Activated T-cell treated with anti-CD3 and anti-CD28 coated beads, Interleukin-2, amount 50 U/mL, for 72 hours (primary cell): ENCODE measurements at places on chromosomes 7 and 10. TPM values are rescaled to one million over a fixed set of nuclear protein-coding genes. Genes with fewer than 3 reads are reported as not detected.

DNA sequence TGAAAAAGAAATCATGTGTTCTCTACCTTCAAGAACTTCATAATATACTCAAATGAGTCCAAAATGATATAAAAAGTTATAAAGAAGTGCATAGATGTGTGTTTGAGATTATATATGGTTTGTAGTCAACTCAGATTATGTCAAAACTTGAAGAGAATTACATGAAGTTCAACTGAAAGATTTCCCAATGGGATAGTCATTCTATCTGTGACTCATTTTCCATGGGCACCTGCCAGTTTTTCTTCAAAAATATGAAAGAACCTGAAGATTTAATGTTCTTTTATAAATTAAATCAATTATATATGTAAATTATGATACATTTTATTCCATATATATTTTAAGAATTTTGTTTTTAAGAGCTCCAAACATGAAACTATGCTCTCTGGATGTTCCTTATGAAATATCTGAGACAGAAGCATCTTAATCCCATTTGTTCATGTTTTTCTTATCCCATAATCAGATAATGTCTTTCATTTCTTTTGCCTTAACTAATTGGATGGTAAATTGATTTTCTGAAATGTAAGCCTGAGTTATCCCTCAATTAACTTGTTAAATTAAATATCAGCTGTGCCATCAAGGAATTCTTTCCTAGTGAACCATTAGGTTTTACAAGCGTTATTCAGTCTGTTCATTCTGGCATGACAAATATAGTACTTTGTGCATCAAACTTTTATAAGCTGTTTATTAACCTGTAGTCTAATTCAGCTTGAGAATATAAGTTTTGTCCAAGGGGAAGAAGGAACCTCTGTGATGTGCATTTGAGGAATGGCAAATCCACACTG lies 387.1 kb downstream of the IPMK start:
- no peak overlapping the region for H3K27ac ChIP-seq
- H3K4me3 ChIP-seq: no peak overlapping the region
- no peaks in the 10 kb centered on the region for H3K4me1 ChIP-seq
- H3K36me3 ChIP-seq: no peaks in the 10 kb centered on the region
- DNase-seq: no peak

DNA sequence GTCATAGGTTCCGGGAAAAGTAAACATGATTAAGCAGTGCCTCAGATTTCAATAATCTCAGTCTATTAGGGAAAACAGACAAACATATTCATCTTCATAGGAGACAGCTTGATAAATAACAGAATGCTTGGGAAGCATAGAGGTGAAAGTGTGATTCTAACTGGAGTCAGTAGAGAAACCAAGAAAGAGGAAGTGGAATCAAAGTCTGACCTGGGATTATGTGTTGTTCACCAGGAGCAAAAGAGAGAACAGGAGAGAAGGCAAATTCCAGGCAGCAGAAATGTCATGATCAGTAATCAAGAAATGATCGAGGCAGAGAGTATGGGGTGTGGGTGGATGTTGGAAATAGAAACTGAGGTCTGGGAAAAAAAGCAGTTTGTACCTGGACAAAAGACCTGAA lies 43.7 kb downstream of the DGKB start:
- no peak for DNase-seq
- no peaks in the 10 kb centered on the region for H3K27me3 ChIP-seq
- H3K4me3 ChIP-seq: no peak overlapping the region
- no peak overlapping the region for H3K27ac ChIP-seq
- H3K4me1 ChIP-seq: no peaks in the 10 kb centered on the region

DNA sequence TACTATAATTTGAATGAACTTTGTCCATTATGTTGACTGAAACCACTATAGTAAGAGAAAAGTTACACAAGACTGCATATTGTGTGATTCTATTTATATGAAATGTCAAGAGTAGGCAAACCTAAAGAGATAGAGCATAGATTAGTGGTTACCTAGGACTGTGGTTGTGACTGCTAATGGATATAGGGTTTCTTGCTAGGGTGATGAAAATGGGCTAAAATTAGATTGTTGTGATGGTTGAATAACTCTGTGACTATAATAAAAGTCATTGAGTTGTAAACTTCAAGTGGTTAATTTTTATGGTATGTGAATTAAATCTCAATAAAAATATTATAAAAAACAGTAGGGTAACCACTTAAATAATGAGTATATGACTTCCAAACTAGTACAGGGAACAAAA lies 142.9 kb upstream of the AHR start:
- H3K36me3 ChIP-seq: peaks cover 6% of the 10 kb centered on the region
- H3K4me1 ChIP-seq: peaks cover 66% of the 10 kb centered on the region
- H3K4me3 ChIP-seq: no peak overlapping the region
- no peak for DNase-seq
- no peak overlapping the region for H3K27ac ChIP-seq

GRCh38 chr10:4944841-4945240 lies 18.4 kb upstream of the AKR1C1 start:
- no peak overlapping the region for H3K27ac ChIP-seq
- DNase-seq: no peak
- H3K4me1 ChIP-seq: no peaks in the 10 kb centered on the region
- H3K36me3 ChIP-seq: no peaks in the 10 kb centered on the region

GRCh38 chr7:77747178-77747577 lies 50.9 kb downstream of the RSBN1L start:
- H3K4me3 ChIP-seq: no peak overlapping the region
- peaks cover 8% of the 10 kb centered on the region for H3K36me3 ChIP-seq
- no peak for DNase-seq
- H3K27me3 ChIP-seq: no peaks in the 10 kb centered on the region
- H3K27ac ChIP-seq: no peak overlapping the region
- H3K4me1 ChIP-seq: peaks cover 9% of the 10 kb centered on the region

Gene GRM8
- not detected for total RNA-seq
